ENCODE measurements at places on chromosomes 16 and 17.

- no peak for DNase-seq
Measured at GRCh38 chr16:19588661-19589060, 33.2 kb downstream of the VPS35L start.

DNA sequence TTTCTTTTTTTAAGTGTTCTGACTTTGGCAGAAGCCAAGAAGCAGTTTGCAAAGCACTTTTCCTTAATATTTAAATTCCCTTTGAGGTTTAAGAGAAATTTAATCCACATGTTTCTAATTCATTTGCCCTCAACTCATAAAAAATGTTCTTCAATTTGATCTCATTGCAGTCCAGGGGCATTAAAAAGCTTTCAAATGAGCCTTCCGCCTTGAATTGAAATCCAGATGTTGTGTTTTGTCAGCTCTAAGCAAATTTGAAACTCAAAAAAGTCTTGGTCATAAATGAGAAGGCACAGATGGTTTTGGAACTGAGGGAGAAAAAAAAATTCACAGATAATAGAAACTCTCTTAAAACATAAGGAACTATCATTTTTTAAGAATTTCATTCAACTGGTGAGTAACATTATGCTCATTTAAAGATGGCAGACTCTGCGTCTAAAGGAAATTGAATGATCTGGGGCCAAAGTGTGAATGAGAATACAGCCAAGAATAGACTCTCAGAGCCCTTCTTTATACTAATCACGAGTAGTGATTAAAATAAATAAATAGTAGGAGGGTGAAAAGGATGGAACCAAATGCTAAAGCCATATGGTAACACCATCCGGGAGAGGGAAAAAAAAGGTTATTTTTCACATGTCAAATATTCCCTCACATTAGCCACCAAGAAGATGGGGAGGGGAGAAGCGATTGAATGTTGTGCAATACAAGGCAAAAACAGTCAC is 1304.7 kb downstream of the CDH8 start:
- no peak for DNase-seq

DNA sequence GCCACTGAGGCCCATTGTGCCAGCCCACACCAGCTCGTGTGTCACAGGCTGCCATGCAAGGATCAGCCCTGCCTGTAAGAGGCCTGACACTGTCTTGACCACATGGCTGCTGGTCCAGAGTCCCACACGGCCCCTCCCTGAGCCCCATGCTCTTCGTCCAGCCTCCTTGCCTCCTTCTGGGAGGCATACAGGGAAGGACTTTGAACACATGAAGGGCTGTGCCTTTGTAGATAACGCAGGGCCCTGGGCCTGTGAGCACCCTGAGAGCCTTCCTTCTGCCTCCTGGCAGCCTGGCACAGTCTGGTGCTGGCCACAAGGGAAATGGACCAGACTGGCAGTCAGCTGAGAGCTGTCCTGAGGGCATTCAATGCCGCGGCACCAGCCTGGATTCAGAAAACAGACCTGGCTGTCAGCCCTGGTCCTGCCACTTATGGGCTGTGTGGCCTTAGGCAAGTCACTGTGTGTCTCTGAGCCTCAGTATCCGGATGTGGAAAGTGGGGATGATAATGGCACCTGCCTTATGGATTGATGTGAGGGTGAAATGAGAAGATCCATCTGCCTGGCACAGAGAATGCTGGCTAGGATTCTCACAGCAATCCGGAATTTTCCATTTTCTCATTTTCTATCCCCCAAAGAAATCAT is 19.2 kb upstream of the SPNS2 start:
- no peak for DNase-seq

GRCh38 chr16:52466994-52467393 is 79.9 kb downstream of the TOX3 start:
- no peak for DNase-seq

- DNase-seq: no peak
Measured at GRCh38 chr16:5668553-5668952, 571.0 kb upstream of the EEF2KMT start.

DNA sequence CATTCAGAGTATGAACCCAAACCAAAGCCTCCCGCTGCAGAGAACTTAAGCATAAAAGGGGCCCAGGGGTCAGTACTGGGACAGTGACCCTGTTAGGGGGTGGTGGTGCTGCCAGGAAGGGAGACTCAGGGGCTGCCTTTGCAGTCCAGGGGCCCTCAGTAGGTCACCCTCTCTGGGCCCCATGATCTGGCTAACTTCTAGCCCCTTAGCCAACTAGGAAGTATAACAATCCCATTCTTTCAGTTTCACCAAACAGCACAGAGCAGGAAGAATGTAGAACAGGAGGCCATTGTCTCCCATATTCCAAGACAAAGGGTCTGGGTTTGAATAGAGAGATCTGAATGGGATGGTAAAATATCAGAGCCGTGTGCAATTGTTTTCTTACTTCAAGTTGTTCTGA is 378.6 kb upstream of the C16orf82 start:
- DNase-seq: no peak

DNA sequence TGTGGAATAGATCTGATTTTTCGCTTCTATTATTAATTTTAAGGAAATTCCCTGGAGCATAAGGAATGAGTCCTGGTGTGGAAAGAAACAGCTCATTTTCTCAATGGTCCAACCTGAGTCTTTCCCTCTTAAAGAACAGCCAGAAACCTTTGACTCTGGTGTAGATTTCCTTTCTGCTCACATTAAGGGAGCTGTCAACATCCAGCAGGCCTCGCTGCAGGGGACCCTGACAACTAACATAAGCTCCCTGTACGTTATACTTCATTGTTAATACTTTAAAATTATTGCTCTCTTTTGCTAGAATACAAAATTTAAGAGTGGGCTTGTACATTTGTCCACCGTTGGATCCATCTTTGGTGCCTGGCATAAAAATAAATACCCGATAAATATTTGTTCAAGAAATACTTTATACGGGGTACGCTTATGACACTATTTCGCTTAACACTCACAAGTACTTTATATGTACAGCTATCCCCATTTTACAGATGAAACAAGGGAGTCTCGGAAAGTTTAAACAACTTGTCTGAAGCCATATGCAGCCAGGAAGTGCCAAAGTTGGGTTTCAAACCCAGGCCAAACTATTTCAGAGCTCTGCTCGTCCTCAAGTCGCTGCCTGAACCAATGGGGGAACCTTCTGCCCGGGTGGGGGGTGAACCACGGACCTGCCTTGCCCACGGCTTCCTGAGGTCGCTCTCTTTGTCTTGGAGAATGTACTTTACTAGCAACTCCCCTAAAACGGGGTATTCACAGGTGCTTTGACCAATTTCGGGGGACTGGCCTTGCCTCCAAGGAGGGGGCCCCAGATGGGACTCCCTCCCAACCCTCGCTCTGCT is 611 bp downstream of the SMARCE1 start:
- DNase-seq: peak; percentile 60

DNA sequence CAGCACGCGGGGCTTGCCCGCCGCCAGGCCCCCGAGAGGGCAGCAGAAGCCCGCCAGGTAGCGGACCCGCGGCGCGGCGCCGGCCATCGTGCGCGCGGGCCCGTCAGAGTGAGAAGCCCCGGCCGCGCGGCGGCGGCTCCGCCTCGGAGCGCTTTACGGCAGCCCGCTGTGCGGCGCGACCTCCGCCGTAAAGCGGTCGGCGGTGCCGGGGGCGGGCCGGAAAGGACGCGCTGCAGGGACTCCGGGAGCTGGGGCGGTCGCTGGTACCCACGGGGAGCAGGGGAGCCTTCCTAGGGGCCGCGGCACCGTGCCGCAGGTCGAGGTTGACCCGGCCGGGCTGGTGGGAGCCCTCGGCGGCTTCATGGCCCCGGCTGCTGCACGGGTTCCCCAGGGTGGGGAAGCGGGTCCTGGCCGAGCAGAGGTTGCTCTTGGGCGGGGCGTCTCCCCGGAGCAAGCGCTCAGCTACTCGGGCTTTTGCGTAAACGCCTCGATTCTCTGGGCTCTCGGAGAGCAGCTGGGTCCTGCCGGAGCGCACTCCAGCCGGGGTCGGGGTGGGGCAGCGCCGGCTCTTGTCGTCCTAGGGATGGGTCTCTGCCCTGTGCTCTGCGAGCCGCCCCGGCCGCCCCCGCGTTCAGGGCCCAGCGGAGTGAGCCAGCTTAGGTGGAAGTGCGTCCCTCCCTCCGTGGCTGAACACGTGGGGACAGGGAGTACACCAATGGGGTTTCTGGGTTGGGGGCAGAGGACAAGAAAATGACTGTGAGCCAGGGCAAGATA is at the start of gene FAAP100:
TSS of gene FAAP100 (minus strand) at position 110 of the 774 bp plus-strand sequence. CDS start at position 87, 23 bp downstream.
- DNase-seq: peak; percentile 94

GRCh38 chr16:797120-797420 is 3.5 kb downstream of the GNG13 start:
- no peak for DNase-seq

- no peak for DNase-seq
Measured at GRCh38 chr17:52776234-52776633, 617.7 kb upstream of the CA10 start.

DNA sequence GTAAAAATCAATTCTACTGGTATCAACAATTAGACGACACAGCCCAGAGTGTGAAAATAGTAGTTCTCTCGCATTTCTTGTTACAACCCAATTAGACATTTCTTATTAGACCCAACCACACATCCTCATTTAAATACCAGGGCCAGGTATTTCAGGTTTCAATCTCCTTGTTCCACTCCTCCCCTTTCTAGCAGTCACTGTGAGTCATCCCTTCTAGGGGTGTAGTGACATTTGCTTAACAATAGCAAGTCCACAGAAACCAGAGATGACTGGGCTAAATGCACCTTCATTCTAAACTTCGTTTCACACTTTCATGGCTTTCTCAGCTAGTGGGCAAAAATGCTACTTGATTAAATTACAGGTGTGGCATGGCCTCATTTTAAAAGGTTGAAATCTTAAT is 116.9 kb upstream of the CACNG3 start:
- DNase-seq: no peak

- DNase-seq: no peak
Measured at GRCh38 chr17:58310511-58311428, 17.8 kb downstream of the TSPOAP1 start.

DNA sequence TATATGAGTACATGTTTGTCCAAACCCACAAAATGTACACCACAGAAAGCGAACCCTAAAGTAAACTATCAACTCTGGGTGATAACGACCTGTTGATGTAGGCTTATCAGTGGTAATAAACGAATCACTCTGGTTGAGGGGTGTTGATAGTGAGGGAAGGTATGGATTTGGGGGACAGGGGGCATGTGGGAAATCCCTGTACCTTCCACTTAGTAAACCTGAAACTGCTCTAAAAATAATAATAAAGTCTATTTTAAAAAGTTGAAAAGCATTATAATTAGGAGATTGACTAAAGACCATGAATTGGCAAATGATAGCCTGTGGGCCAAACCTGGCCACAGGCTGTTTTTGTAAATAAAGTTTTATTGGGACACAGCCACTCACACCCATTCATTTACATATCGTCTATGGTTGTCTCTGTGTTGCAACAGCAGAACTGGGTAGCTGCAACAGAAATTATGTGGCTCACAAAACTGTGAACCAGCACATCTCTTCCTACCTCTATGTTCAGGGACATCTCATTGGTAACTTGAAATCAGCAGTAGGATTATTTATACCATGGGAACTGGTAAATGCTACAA is 85.5 kb upstream of the CDYL2 start:
- DNase-seq: no peak

DNA sequence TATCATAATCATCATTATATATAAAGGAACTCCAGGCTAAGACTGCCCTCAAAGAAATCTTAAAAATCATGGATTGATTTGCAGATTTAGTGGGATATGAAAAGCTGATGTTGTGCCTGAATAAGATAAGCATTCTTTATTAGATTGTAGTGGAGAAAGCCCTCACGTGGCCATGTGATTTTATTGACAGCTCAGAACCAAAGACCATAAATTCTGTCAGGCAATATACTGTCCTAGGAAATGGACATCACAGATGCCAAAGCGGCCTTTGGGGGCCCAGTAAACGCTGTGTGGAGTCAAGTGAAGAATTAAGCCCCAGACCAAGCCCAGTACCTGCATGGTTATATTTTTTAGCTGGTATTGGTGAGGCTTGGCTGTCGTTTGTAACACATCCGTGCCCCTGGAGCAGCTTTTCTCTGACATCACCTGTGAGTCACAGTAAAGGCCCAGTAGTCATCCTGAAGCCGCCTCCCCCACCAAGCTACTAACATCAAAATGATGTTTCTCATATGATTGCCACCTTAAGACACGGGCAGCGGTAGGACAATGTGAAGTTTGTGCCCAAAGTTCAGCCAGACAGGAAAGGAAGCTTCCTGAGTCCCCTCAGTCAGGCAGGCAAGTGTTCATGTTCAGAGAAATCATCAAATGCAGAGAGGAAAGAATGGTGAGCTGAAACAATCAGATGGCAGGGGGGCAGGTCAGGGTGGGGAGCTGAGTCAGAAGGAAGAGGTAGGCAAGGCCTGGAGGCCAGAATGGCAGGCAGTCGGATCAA is 209.4 kb downstream of the IRX3 start:
- DNase-seq: no peak

- DNase-seq: no peak
Measured at GRCh38 chr17:20184181-20184580, 175.0 kb downstream of the SPECC1 start.

- no peak for DNase-seq
Measured at GRCh38 chr17:13420418-13420826, 181.3 kb downstream of the HS3ST3A1 start.

- DNase-seq: peak; percentile 84
Measured at GRCh38 chr17:44350733-44351226, 5.7 kb downstream of the GRN start.

DNA sequence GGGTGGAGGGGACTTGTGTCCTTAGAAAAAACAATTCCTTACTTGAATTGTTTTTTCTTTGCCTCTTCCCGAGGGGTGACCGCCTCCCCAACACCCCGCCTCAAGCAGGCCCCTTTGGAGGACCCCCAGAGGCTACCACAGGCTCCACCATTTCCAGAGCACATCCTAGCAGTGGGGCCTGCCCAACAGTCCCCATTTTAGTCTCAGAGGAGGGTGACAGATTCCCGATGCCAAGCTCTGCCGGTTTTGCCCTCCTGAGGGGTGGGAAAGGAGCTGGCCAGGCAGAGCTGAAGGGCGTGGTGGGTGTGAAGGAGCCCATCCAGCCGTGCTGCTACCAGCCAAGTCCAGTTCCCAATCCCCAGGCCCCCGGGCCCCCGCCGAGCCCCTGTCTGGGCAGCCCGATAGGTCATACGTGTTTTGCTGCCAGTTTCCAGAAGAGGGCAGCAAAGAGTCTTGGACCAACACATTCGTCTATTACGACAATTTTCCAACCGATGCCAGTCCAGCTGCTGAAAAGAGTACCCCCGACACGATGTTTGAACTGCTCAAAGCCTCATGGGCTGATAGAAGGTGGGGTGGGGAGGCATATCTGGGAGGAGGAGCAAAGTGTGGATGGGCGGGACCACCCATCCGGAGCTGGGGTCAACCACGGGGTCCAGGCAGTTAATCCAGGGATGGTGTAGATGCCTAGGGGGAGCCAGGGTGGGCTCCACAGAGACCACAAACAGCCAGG is 18.8 kb upstream of the GAA start:
- DNase-seq: peak; percentile 84

GRCh38 chr16:85103114-85104079 is 8.9 kb downstream of the CIBAR2 start:
- DNase-seq: no peak
